ENCODE measurements at places on chromosomes 16 and 17.

GRCh38 chr17:44608727-44609435 is 47.4 kb upstream of the MEIOC start:
- no peak for DNase-seq

DNA sequence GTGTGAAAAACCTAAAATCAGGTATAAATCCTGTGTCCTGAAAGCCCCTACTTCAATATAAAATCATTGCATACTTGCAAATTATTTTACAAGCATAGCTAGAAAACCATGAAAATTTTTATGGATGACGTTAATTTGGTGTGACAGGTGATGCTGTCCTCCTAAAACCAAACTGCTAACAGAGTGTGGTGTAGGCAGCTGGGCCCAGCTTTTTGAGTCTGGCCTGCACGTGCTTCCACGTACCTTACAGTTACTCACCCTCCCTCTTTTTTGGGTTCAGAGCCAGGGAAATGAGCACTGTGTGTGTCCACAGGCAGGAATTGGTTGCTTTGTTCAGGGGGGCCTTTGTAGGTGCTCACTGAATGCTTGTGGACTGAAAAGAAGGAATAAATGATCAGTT is 36.4 kb downstream of the CLEC16A start:
- DNase-seq: no peak

- no peak for DNase-seq
Measured at GRCh38 chr16:69904495-69905170, 46.5 kb upstream of the CLEC18A start.

DNA sequence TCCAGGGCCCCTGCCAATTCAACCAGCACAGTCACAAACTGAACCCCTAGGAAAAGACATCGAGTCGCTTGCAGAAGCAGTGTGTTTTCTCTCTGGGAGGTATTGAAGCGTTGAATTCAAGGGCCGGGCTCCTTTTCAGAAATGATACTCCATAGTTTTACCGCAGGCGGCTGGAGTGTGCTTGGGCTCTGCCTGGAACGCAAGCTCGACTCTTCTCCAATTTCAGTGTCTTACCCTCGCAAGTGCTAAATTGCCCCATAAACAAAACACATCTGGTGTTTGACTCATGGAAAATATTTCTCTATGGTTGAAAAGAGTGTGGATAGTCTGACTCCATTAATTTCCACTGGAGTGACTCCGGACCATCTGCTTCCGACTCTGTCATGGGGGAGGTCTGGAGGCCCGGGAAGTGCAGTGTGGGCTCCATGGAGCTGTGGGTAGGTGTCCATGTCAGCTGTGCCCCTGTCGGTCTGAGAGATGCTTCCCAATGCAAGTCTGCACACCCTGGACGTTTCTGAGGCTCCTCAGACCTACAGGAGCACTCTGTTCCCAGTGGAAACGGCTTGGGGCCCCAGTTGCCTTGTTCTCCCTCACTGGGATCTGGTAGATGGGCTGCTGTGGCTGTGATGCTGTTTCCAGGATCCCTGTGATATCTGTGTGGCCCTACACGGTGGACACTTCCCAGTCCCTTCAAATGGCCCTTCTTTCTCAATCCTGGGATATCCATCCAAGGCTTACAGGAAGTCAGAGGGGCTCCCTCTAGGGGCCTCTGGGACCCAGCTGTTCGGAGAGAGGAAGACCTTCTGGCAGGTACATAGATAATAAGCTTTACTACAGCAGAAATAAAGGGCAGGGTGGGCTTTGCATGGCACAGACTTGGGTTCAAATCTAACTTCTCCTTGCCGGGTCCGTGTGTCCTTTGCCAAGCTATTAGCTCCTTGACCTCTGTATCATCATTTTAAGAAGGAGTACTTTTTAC is 119.8 kb upstream of the CDH13 start:
- no peak for DNase-seq

DNA sequence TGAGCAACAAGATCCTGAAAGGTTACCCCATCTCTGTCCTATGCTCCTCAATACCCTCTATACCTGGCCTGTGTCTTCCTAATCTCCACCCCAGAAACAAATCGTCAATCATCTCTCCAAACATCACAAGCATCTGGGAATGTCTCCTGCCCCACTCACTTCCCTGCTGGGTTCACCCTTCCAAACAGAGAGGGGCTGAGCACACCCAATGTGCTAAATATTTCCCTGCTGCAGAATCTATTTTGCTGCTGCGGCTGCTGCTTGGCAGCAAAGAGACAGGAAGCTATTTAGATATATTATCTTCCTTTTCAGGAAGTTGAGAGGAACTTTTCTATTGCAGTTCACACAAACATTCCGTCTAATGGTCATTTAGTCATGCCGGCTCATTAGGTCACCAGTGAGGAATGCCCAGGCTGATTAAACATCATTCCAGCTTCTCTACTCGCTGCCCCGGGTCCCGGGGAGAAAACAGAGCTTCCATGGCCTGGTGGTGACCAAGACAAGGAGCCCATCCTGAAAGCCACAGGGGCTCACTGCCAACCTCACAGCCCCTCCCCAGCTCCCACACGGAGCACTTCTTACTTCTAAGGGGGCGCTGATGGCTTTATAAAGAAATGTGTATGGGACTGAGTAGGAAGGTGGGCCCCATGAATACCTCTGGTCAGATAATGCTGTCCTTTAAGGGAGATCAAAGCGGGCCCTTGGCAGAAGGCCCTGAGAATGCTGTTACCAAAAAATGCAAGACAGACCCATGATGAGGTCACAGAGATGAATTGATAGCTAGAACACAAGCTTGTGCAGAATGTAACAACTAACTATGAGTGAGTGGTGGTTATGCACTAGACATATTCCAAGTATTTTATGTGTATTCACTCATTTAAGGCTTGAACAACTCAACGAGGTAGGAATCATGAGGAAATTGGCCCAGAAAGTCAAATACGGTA is 218.3 kb downstream of the SOX9 start:
- no peak for DNase-seq

- DNase-seq: no peak
Measured at GRCh38 chr17:43597624-43598356, 51.6 kb upstream of the ETV4 start.

DNA sequence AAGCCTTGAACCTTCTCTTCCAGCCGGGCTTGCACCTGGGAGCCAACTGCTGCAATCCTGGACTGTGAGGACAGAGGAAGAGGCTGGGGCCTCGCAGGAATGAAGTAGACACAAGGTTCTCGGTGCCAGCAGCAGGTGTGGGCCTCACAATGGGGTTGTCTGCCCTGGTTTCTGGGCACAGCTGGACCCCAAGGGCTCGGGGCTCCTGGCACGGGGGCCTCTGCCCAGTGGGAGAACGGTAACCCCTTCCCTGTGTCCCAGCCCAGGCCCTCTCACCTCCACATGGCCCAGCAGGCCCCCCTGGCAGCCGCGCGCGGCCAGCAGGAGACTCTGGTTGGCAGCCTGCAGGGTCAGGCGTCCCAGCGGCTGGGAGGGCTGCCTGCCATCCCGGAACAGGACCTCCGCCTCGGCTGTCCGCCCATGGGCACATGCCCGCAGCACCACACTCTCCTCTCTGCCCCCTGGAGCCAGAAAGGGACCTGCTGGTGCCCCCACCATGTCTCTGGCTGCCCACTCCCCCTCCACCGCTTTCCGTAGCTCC is 46.9 kb downstream of the RMI2 start:
- no peak for DNase-seq

DNA sequence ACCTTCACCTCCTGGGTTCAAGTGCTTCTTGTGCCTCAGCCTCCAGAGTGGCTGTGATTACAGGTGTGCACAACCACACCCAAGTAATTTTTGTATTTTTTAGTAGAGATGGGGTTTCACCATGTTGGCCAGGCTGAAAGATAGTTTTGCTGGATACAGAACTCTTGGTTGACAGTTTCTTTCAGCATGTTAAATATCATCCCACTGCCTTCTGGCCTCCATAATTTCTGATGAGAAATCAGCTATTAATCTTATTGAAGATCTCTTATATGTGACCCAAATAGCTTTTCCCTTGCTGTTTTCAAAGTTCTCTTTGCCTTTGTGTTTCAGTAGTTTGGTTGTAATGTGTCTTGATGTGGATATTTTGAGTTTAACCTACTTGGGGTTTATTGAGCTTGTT is 50.3 kb upstream of the BRD7 start:
- DNase-seq: no peak

- no peak for DNase-seq
Measured at GRCh38 chr16:86029131-86029741, 130.3 kb downstream of the IRF8 start.

DNA sequence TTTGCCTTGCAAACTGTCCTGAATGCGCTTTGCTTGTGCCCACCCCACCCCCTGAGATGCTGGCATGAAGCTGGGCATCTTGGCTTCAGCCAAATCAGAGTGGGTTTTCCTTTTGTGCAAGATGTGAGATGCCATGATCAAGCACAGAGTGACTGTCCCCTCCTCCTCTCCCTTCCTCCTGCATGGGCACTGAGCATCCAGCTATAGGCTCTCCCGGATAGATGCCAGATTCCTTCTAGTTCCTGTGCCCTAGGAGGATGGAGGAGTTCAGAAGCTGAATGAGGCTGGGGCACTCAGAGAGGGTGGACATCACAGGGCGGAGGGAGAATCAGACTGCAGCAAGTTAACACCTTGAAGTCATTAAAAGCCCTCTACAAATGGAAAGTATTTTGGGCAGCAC is 384.1 kb upstream of the CCL2 start:
- DNase-seq: no peak

DNA sequence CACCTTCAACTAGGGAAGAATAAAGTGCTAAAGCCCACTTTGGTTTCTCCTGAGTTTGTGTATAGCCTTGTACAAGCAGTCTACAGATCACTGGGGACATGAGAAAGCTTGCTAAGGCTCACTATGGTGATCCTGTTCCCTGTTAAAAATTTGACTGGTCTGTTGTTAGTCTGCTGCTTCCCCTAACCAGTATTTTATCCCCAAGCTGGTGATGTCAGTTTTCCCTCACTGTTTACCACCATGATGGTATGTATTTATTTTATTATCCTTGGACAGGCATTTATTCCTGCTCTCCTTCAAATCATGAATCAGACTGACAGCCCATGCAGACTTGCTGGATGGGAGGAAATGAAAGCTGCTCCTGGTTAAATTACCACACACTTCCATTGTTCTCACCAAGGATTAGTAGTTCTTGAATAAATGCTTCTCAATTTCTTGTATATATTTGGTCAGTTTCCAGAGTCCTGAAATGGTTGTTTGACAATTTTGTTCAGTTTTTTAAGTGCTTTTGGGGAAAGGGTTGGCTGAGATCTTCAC is 99.6 kb downstream of the CA4 start:
- no peak for DNase-seq

GRCh38 chr16:68420366-68420942 is 27.9 kb downstream of the SMPD3 start:
- DNase-seq: no peak

- no peak for DNase-seq
Measured at GRCh38 chr17:1109606-1110540, 69.9 kb downstream of the ABR start.

DNA sequence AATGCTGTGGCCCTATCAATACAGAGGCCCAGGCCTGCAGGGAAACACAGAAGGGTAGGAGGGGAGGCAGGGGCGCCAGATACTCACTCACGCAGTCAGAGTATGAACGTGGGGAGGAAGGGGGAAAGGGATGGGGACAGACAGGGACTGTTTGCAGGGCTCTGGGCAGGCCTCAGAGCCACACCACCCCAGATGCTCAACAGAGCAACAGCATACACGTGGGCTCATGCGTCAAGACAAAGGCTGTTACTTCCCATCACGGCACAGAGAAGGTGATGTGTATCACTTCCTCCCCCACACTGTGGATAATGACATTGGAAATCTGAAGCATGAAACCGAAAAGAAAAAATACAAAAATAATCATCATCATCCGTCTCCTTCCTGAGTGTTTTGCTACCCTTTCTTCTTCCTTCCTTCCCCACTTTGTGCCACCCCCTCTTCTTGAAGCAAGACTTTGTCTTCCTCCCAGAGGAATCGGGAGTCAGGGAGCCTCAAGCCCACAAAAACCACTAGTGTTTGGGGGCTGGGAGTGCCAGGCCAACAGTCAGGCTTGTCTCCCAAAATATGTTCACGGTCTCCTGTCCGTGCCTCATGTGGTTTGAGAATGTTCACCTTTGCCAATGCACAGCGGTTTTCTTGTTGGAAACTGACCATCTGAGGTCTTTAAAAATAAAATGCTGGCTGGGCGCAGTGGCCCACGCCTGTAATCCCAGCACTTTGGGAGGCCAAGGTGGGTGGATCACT is 20.1 kb downstream of the SLC39A11 start:
- no peak for DNase-seq

DNA sequence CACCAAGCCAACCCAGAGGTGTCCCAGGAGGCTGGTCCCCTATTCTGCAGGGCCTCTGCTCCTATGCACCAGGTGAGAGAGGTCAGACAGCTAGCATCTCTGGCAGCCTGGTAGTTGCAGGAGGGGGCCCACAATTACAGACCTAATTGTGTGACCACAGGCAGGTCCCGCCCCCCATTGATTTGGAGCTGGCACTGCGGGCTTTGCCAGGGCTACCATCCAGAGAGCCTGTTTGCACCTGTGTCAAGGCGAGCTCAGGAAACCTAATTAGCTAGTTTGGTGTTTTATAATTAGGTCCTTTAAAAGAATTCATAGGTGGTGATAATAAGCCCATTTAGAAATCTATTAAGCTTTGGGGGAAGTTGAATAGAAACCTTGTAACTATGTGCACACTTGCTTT is 90.2 kb downstream of the MRM1 start:
- DNase-seq: no peak

- no peak for DNase-seq
Measured at GRCh38 chr16:86142801-86143236, 243.9 kb downstream of the IRF8 start.

GRCh38 chr16:9969580-9969979 is 212.6 kb downstream of the GRIN2A start:
- no peak for DNase-seq

GRCh38 chr17:20276421-20276820 is 190.9 kb downstream of the LGALS9B start:
- no peak for DNase-seq

DNA sequence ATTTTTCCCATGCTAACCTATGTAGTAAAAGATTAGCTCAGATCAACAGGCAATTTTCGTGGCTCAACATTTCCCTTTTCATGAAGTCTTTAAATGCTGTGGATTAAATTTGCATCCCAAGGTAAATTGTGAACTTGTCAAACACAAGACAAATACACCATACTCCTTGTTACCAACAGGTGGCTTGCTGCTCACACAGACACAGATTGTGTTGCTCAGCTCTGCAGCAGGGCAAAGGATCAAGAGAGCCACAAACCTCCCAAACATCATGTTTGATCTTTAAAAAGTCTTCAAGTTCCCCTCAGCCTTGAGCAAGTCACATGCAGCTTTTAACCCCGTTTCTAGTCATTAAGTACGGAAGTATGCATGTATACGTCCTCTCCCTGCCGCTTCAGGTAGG is 119.6 kb upstream of the CNTNAP4 start:
- DNase-seq: no peak
